H1 (cell line): ENCODE measurements at places on chromosomes 1 and 21.

GRCh38 chr1:91746728-91747338 lies 139.1 kb downstream of the TGFBR3 start:
- no peak for DNase-seq
- H3K36me3 ChIP-seq: no peaks in the 10 kb centered on the region

DNA sequence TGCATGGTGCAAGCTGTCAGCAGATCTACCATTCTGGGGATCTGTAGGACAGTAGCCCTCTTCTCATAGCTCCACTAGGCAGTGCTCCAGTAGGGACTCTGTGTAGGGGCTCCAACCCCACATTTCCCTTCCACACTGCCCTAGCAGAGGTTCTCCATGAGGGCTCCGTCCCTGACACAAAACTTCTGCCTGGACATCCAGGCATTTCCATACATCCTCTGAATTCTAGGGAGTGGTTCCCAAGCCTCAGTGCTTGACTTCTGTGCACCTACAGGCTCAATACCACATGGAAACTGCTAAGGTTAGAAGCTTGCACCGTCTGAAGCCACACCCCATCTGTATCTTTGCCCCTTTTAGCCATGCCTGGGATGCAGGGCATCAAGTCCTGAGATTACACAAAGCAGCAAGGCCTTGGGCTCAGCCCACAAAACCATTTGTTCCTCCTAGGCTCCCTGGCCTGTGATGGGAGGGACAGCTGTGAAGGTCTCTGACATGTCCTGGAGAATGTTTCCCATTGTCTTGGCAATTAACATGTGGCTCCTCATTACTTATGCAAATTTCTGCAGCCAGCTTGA lies 117.0 kb upstream of the NFIA start:
- no peaks in the 10 kb centered on the region for H3K4me1 ChIP-seq
- H3K27me3 ChIP-seq: no peaks in the 10 kb centered on the region
- H3K4me3 ChIP-seq: no peak overlapping the region
- no peaks in the 10 kb centered on the region for H3K36me3 ChIP-seq
- no peak for DNase-seq

DNA sequence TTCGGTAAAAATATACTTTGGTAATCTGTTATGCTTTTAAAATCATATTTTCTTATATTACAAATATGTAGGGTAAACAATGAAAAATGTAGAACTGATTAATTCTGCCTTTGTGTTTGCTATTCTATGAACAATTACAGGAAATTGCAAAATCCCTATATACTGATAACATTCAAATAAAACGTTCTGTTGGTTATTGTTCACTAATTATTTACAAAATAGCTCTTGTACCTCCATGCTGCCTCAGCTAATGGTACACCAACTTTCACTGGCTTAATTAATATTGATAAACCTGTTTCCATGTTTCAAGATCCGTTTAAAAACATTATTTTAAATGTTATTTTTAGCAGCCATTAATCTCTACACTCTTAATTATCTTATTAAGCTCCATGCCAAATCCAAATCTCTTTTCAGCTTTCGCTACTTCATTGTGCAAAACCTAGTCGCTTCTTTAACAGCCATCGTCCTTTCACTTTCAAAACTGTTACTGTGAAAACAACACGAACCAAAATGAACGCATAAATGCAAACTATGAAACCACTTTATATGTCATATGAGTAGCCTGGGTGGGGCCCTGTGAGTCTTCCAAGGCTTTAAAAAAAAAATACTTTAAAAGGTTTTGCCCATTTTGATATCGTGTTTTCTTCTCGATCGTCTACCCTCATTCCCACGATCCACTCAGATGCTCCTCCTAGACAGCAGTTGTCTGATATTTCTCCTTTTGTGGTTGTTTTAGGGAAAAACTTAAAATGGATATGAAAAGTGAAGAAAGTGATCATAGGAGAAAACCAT lies 807.1 kb downstream of the USP25 start:
- no peaks in the 10 kb centered on the region for H3K4me1 ChIP-seq
- H3K27ac ChIP-seq: no peak overlapping the region
- no peak for DNase-seq
- no peaks in the 10 kb centered on the region for H3K27me3 ChIP-seq
- no peak overlapping the region for H3K4me3 ChIP-seq

DNA sequence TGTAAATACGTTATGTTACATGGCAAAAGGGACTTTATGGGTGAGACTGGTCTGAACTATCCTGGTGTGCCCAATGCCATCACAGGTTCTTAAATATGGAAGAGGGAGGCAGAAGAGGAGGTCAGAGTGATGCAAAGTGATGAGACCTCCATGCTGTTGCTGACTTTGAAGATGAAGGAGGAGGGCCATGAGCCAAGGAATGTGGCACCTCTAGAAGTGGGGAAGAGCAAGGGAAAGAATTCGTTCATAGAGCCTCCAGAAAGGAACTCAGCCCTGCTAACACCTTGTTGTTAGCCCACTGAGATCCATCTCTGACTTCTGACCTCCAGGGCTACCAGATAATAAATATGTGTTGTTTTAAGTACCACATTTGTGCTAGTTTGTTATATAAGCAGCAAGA lies 462.0 kb downstream of the RPS6KC1 start:
- H3K4me3 ChIP-seq: no peak overlapping the region
- peaks cover 3% of the 10 kb centered on the region for H3K4me1 ChIP-seq
- H3K27ac ChIP-seq: no peak overlapping the region
- no peaks in the 10 kb centered on the region for H3K27me3 ChIP-seq

DNA sequence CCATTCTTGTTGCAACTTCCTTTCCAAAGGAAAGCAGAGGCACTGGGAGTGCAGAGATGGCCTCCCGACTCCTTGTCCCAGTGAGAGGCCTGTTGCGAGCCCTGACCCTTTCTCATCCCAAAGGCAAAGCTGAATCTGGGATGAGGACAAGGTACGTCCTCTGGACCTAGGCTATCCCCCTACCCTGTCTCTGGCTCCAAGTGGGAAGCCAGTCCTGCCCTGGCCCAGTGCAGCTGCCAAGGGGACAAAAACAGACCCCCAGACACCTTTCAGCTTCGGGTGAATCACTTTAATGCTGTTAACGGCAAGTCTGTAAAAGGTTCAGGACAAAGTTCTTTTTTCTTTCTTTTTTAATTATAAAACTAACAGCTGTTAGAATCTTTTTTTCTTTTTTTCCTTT lies 2.5 kb downstream of the TSSK3 start:
- H3K27me3 ChIP-seq: peaks cover 17% of the 10 kb centered on the region
- DNase-seq: no peak
- H3K36me3 ChIP-seq: peaks cover 29% of the 10 kb centered on the region
- H3K4me3 ChIP-seq: no peak overlapping the region

DNA sequence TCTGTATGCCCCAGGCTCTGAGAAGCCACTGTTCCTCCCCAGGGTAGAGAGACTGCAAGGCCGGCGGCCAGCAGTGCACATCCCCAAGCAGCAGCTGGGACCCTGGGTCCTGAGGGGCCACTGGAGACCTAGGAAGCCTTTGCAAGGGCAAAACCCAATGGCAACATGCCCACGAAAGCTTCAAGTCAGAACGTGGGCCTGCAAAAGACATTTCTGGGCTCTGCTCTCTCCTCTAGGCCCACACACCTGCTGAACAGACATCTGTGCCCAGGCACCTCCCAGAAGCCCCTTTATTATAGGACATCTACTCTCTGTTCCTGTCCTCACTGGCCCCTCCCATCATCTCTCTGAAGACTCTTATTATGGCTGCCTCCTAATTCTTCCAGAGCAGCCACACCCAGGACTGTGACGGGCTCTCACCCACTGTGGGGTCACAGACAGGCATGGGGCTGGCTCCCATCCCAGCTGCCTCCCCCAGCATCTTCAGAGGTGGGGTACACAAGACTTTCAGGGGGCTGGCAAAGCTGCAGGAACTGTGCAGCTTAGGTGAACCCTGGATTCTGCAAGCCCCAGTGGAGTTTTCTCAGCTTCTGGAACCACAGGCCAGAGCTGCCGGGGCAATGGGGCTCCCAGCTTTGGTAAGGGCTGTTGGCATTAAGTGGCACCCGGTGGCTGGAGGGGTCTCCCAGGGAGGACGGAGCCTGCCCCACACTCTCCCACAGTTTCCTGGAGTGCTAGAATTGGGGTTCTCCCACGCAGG lies 12.6 kb downstream of the TRIM11 start:
- peaks cover 47% of the 10 kb centered on the region for H3K36me3 ChIP-seq
- DNase-seq: no peak
- H3K4me3 ChIP-seq: no peak overlapping the region
- H3K27me3 ChIP-seq: no peaks in the 10 kb centered on the region
- no peak overlapping the region for H3K27ac ChIP-seq
- no peaks in the 10 kb centered on the region for H3K4me1 ChIP-seq

- H3K36me3 ChIP-seq: no peaks in the 10 kb centered on the region
- no peak overlapping the region for H3K27ac ChIP-seq
- no peak overlapping the region for H3K4me3 ChIP-seq
- H3K27me3 ChIP-seq: no peaks in the 10 kb centered on the region
- DNase-seq: no peak
Measured at GRCh38 chr1:76343356-76343755, 268.8 kb downstream of the ST6GALNAC3 start.

GRCh38 chr21:38334866-38335265 lies 78.1 kb downstream of the KCNJ15 start:
- H3K4me3 ChIP-seq: no peak overlapping the region
- H3K36me3 ChIP-seq: no peaks in the 10 kb centered on the region
- H3K27me3 ChIP-seq: no peaks in the 10 kb centered on the region
- DNase-seq: no peak
- no peak overlapping the region for H3K27ac ChIP-seq
- no peaks in the 10 kb centered on the region for H3K4me1 ChIP-seq

- H3K4me3 ChIP-seq: no peak overlapping the region
- H3K36me3 ChIP-seq: no peaks in the 10 kb centered on the region
- no peak overlapping the region for H3K27ac ChIP-seq
- H3K27me3 ChIP-seq: no peaks in the 10 kb centered on the region; the same call in 1 of the 2 replicates
- no peaks in the 10 kb centered on the region for H3K4me1 ChIP-seq
- no peak for DNase-seq
Measured at GRCh38 chr1:18549906-18550305, 69.2 kb downstream of the KLHDC7A start.

DNA sequence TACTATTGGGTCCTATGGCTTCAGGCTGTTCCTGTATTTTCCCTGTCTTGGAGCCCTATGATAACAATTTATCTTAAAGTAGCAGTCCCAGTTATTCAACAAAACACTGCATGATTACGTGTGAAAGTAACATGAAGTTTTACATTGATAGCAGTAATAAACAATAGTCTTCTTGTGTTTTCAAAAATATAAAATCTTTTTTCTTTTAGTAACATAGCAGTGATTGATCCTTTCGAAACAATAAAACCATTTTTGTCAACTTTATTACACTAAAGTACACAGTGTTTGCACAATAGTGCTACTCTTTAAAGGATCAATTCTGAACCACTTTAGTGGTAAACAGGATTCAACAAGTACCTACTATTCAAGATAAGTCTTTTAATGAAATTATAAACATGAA lies 90.6 kb downstream of the GPATCH2 start:
- no peaks in the 10 kb centered on the region for H3K27me3 ChIP-seq
- no peak overlapping the region for H3K4me3 ChIP-seq
- no peak overlapping the region for H3K27ac ChIP-seq
- DNase-seq: no peak
- H3K36me3 ChIP-seq: no peaks in the 10 kb centered on the region

DNA sequence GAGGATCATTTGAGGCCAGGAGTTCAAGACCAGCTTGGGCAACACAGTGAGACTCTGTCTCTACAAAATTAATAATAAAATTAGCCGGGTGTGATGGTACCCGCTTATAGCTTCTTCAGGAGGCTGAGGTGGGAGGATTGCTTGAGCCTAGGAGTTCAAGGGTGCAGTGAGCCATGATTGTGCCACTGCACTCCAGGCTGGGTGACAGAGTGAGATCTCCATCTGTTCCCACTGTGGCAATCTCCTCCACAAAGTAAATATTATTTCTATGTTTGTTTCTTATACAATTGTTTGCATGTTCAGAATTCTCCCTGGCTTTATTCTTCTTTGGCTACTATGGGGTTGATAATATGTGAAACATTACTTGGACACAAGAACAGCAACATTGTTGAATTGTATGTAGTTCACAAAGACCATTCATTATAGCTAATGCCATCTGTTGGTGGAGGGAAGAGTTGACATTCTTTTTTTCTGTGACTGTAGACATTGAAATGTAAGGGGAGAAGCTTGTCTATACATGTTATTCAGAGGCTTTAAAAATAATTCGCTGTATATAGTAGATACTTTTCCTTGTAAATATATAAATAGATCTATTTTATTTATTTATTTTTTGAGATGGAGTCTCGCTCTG lies 47.8 kb upstream of the SRSF10 start:
- H3K36me3 ChIP-seq: no peaks in the 10 kb centered on the region
- no peak for DNase-seq
- no peak overlapping the region for H3K4me3 ChIP-seq
- H3K4me1 ChIP-seq: no peaks in the 10 kb centered on the region
- H3K27me3 ChIP-seq: no peaks in the 10 kb centered on the region
- H3K27ac ChIP-seq: no peak overlapping the region

- H3K36me3 ChIP-seq: no peaks in the 10 kb centered on the region; the same call in 1 of the 2 replicates
- no peak overlapping the region for H3K4me3 ChIP-seq
- H3K27me3 ChIP-seq: no peaks in the 10 kb centered on the region
- no peak for DNase-seq
- H3K27ac ChIP-seq: no peak overlapping the region
Measured at GRCh38 chr1:51504806-51505525, 14.1 kb downstream of the EPS15 start.

- no peaks in the 10 kb centered on the region for H3K36me3 ChIP-seq
- H3K27ac ChIP-seq: no peak overlapping the region
- no peaks in the 10 kb centered on the region for H3K4me1 ChIP-seq
- DNase-seq: no peak
- no peaks in the 10 kb centered on the region for H3K27me3 ChIP-seq
- H3K4me3 ChIP-seq: no peak overlapping the region
Measured at GRCh38 chr1:64215576-64215975, 12.2 kb downstream of the UBE2U start.

GRCh38 chr21:33998402-33998801 lies 75.0 kb upstream of the MRPS6 start:
- H3K27ac ChIP-seq: no peak overlapping the region
- no peak for DNase-seq
- no peak overlapping the region for H3K4me3 ChIP-seq
- H3K4me1 ChIP-seq: no peaks in the 10 kb centered on the region
- H3K36me3 ChIP-seq: no peaks in the 10 kb centered on the region

DNA sequence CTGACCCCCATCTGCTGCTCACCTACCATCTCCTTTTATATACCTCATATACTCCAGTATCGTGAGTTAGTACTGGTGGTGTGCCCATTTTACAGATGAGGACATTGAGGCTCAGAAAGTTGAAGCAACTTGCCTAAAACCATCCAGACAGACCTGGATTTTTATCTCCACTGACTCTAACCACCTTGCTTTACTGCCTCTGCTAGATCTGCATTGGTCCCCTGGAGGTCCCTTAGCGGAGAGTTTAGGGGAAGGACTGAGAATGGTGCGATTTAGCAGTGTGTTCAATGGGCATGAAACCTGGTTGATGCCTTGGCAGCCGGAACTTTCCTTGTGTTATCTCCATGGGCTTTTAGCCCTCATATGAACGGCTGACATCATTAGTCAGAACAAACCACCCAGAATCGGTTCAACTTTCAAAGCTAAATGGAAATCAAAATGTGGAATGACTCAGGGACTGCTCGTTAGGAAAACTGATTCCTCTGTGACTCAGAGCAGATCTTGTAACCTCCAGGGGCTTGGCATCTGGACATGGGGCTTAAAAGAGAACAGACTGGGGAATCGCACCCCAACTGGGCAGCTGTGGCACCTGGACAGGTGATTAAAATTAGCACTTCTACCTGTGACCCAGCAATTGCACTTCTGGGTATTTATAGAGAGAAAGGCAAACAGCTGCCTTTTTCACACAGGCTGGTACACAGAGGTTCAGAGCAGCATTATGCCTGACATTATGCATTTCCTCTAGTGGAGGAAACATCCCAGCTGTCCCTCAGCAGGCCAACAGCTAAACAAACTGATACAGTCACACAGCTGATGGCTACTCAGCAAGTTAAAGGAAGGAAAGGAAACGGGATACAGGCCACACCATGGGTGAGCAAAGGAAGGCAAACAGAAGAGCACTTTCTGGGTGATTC lies 25.3 kb downstream of the TMEM51 start:
- no peak overlapping the region for H3K4me3 ChIP-seq
- no peak for DNase-seq
- H3K36me3 ChIP-seq: no peaks in the 10 kb centered on the region
- no peaks in the 10 kb centered on the region for H3K27me3 ChIP-seq
